Memory B cell (primary cell): ENCODE measurements at places on chromosomes 11 and 22.

GRCh38 chr22:20514658-20515406 is 7.4 kb downstream of the MED15 start:
- DNase-seq, result no peak

GRCh38 chr22:48456449-48456848 is 1371.2 kb downstream of the BRD1 start:
- no peak for DNase-seq

DNA sequence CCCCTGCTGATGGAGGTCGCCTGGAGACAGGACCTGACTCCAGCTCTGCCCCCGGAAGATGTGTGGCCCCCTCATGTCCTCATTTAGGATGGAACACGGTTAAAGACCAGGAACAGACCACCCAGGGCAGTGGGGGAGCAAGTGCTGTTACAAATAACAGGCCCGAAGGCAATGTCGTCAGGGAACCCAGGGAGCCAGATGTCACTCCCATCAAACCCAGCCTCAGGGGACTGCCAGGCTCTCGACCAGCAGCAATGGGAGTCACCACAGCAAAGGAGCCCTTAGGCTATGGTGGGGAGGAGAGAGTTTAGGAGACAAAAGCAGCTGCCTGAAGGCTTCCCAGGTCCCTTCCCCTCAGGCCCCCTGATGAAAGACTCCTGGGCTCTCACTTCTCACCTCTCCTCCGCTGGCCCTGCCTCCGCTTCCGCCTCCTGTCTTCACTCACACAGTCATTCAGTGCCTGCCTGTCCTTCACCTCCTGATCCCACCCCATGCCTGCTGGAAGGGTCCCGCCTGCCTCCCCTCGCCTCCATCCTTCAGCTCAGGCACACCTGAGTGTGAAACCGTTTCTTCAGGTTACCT is 4.4 kb downstream of the RPS19BP1 start:
- DNase-seq, result no peak

GRCh38 chr22:38205261-38206128 is 3.7 kb downstream of the MAFF start:
- DNase-seq, result no peak

DNA sequence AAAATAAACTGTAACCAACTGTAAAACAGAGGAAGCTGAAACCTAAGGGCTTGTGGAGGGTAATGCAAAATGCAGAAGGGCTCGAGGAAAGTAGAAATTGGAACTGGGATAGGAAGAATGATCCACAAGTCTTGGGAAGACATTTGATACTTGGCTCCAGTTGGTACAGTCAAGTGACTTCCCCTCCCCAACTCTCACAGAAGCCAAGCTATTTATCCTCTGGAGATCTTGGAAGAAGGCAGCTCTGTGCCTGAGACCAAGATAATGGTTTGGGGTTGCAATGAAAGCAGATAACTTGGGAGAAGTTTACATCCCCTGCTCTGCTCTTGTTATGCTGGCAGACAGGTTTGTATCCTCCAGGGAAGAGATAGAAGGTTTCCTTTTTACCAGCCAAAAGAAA is 198.9 kb upstream of the ZC3H12C start:
- DNase-seq, result no peak

GRCh38 chr11:113192121-113192925 is 122.1 kb upstream of the TTC12 start:
- no peak for DNase-seq

DNA sequence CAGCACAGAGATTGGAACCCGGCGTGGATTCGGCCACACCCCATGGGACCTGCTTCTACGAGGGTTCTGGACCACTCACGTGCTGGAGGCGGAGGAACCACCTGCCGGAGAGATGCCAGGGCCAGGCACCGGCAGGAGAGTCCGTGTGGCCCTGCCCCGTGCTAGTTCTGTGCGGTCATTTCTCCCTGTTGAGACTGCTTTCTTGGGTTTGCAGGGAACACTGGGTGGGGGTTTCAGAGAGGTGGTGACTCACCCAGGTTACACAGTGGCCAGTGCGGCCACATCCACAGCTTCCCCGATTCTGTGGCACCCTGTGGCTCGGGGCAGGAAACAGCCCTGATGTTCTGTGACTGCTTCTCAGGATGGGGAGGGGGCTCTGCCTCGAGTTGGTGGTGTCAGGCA is 3.6 kb upstream of the PHLDA2 start:
- DNase-seq, result no peak

DNA sequence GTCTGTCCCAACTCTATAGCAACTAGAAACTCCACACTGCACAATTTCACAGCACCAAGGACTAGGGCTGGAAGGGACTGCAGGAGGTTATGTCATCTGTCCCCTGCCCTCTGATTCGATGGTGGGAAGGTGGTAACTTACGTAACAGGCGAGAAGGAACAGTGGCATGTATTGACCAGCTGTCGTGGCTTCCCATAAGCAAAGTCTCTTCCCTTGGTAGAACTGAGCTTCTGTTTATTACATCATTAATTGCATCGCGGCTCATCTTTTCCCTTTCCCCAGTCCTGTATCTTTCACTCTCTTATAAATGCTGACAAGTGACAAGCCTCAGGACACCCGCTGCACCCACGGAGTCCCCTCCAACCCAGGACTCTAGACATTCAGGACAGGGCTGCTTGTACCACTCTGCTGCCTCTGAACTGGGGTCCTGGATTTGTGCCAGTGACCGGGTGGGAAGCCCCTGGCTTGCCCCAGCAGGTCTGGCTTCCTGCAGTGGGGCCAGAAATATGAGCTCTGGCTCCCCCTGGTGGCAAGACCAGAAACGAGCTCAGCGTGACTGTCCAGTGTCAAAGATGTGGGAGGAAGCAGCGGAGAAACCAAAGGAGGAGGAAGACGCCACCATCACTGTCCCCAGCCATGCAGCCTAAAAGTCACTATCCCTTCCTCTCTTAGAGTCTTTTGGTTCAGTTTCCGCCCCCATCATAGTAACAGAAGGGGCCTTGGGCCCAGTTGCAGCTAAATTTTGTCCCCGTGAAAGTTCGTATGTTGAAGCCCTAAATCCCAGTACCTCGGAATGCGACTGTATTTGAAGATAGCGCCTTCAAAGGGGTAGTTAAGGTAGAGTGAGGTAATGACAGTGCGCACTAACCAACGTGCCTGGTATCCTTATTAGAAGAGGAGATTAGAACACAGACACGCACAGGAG is 84.5 kb downstream of the ISX start:
- DNase-seq, result peak; percentile 64

DNA sequence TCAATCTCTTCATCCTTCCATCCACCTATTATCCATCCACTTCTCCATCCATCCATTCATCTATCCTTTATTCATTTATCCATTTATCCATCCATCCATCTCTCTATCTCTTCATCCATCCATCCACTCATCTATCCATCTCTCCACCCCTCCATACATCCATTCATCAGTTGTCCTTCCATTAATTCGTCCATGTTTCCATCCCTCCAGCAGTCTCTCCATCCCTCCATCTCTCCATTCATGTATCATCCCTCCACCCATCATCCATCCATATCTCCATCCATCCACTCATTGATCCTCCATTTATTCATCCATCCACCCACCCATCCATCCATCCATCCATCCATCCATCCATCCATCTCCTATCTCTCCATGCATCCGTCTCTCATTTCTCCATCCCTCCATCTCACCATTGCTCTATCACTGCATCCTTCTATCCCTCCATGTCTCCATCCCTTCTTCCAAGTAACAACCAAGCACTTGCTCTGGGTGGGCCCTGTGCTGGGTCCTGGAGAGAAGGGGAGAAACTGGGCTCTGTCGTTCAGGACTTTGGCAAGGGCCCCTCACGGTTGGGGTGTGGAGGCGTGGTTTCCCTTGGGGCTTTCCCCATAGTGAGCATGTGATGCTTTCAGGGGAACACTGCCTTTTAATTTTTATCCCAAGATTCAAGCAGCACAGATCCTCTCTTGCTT is 43.3 kb downstream of the SMIM38 start:
- DNase-seq, result no peak

- no peak for DNase-seq
These were observed 438.5 kb upstream of the FAT3 start for GRCh38 chr11:91786097-91786496.
